ENCODE measurements at places on chromosomes 5 and 9.
A peak's percentile ranks its signal among the peaks of the same experiment; 100 is the strongest.

- no peak for DNase-seq
These were observed 16.3 kb downstream of the KLF9 start for GRCh38 chr9:70398145-70398556.

DNA sequence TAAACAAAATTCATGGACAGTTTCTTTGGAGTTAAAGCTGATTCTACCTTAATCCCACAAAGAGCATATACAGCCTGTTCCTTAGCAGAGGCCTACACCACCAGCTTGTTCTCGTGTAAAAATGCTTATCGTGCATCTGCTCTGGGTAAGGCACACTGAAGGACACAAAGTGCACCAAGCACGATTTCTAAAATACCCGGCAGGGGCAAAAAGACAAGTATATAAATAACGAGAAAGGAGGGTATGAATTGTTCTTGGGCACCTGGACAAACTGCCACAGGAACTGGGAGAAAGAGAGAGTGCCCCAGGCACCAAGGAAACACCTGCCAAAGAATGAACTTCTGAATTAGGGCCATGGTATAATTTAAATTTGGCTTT lies 25.3 kb downstream of the NSUN2 start:
- no peak for DNase-seq

- no peak for DNase-seq
These were observed 6.8 kb upstream of the TOR2A start for GRCh38 chr9:127741831-127742434.

DNA sequence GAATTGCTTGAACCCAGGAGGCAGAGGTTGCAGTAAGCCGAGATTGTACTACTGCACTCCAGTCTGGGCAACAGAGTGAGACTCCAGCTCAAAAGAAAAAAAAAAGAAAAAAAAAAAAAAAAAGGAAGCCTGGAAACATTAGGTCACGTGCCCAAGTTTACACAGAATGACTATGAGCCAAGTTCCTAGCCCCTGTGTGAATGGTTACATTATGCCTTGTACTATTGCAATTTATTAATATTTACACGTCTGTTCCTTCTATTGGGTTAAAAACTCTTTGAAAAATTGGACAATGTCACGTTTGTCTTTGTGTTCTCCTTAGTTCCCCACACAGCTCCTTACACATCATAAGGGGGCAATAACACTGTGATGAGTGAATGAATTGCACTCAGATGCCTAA lies 33.5 kb upstream of the SLC28A3 start:
- DNase-seq = no peak

DNA sequence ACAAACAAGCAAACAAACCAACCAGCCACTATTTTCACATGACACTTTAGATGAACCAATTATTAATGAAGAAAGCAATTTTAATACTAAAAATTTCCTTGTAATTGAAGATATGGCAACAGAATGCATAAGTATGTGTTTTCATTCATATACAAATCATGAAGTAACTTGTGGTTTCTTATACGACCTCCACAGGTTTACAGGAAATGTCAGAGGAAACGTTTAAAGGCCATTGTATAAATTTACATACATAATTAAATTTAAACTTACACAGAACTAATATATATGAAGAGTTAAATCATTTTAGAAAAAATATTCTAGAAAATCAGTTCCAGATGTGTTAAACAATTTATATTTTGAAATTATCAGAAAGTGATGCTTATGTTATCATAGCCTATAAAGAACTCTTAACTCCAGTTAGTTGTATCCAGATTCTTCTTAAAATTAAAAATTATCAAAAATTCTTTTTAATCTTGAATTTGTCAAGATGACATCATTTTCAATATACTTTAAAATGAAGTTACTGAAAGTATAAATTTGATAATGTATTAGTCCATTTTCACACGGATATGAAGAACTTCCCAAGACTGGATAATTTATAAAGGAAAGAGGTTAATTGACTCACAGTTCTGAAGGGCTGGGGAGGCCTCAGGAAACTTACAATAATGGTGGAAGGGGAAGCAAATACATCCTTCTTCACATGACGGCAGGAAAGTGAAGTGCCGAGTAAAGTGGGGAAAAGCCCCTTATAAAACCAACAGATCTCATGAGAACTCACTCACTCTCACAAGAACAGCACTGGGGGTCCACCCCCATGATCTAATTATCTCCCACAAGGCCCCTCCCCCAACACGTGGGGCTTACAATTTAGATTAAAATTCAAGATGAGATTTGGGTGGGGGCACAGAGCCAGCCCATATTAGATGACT lies 192.0 kb downstream of the PIK3R1 start:
- DNase-seq = no peak

GRCh38 chr9:89010526-89011111 lies 19.4 kb downstream of the S1PR3 start:
- no peak for DNase-seq

DNA sequence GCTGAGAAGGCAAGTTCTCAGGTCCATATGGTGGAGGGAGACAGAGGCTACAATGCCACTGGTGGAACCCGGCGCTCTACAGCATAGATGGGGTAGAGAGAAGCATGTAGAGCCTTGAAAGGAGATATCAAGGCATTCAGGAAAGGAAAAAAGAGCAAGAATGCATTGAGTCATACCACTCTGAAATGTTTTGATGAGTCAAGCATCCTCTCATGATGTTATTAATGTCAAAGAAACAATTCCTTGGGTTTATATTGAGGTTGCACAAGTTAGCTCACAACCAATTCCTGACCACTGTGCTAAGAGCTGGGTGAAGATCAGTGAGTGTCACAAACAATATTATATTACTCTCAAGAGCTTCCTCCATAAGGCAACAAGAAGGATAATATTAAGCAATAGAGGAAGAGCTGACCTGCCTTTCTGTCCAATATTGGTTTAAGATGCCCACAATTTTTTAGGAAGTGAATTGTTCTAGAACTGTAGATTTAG lies 178.0 kb downstream of the RFK start:
- DNase-seq = no peak

DNA sequence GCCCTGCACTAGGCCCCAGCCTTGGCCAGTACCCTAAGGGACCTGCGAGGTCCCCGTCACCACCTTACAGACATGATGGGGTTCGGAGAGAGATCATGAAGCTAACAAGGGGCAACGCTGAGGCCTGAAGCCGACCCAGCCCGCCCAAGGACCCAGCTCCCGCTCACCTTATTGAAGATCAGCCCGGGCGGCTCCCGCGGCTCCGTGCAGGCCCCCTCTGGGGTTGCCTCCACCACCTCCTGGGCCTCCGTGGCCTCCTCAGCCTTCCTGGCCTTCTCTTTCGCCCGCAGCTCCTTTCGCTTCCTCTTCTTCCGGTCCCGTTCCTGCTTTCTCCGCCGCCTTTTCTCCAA lies 3.6 kb downstream of the SURF6 start:
- DNase-seq = no peak

DNA sequence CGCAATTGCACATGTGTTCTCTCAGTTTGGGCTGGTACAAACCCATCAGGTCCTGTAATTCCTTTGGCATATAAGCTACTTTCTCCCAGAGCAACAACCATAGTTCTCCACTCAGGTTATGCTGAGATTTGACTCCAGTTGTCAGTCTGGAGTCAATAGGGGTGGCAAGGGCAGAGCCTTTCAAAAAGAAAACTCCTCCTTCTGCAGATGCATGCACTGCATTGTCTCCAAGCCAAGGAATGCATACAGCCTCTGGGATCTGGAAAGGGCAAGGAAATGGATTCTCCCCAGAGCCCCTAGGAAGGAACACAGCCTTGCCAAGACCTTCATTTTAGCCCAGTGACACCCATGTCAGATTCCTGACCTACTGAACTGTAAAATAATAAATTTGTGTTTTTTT lies 31.0 kb upstream of the GZMA start:
- no peak for DNase-seq

DNA sequence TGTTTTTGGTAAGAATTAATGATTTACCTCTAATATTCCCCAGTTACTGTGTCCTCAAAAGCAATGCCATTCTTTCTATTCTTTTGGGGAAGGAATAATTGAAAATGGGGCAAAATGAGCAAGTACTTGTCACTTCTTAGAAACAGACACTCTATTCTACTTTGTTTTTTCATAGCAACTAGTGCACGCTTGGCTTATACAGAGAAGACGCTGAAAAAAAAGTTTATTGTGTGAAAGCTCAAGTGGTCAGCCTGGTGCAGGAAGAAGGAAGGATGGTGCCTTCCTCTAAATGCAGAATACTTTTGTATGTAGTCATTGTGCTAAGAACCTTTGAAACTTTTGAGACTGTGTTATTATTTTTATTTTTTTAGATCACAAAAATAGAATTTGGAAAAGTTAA lies 29.6 kb downstream of the ANKDD1B start:
- DNase-seq = no peak

GRCh38 chr5:170623576-170624181 lies 119.9 kb downstream of the KCNIP1 start:
- peak; percentile 29 for DNase-seq

DNA sequence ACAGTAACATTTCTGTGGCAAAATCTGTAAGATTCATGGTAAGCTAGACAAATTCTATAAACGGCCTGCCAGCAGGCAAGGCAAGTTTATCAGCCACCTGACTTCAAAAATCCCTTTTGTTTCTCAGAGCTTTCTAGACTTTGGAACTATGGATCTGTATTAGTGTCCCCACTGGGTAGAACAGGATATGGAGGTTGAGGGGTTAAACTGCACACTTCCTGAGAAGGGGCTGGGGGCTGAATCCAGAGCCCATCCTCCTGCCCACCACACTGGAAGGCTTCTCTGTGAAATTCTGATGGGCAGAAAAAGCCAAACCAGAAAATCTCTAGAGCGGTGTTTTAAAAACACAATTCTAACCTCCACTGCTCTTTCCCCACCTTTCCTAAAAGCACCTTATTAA lies 128.7 kb downstream of the ENTREP1 start:
- DNase-seq = no peak

DNA sequence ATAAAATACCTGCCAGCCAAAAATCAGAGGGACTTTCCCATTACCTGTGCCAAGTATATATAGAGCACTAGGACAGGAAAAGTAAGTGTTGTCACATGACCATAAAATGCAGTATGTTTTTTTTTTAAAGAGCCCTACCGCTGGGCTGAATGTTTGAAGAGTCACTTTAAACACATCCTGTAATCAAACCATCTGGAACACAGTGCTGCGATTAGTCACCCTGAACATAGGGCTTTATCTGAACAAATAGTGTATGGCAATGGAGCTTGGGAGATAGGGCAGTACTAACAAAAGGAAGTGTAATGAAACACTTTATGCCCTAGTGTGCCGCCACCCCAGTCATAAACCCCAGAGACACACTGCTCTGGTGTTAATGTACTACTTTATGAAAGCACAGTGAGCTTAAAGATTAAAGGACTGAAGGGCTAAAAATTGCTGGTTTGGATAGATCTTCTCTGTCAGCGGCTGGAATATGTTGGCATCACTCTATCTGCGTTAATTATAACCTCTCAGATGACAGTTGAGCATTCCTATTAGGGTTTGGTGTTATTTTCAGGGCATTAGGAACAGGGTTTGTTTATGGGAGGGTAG lies 90.4 kb downstream of the ZNF608 start:
- no peak for DNase-seq

- no peak for DNase-seq
These were observed 150.0 kb downstream of the NSG2 start for GRCh38 chr5:174195517-174195916.

GRCh38 chr5:134447815-134448520 lies 36.3 kb upstream of the CDKN2AIPNL start:
- DNase-seq = no peak

GRCh38 chr9:90830977-90831376 lies 29.4 kb downstream of the SYK start:
- DNase-seq = no peak

GRCh38 chr5:68994645-68995044 lies 99.2 kb upstream of the SLC30A5 start:
- no peak for DNase-seq

- DNase-seq = no peak
These were observed 327.2 kb downstream of the BNC2 start for GRCh38 chr9:16543225-16543624.

GRCh38 chr9:26779062-26779461 lies 113.5 kb downstream of the CAAP1 start:
- DNase-seq = no peak

DNA sequence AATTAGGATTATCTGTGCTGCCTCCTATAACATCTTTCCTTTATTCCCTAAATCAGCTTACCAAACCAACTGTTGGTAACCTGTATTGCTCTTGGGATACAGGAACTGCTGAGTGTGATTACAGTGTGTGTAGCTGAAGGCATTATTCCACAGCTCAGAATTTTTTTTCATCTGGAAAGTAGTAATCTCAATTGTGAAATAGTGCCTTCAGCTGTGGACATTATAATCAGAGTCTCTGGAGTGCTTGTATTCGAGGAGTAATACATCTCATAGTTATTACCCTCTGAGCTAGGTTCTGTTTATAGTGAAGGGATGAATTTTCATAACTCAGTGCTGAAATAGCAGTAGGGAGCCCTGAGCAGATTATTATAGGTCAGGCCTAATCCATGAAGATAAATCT lies 199.5 kb downstream of the MAST4 start:
- DNase-seq = no peak

DNA sequence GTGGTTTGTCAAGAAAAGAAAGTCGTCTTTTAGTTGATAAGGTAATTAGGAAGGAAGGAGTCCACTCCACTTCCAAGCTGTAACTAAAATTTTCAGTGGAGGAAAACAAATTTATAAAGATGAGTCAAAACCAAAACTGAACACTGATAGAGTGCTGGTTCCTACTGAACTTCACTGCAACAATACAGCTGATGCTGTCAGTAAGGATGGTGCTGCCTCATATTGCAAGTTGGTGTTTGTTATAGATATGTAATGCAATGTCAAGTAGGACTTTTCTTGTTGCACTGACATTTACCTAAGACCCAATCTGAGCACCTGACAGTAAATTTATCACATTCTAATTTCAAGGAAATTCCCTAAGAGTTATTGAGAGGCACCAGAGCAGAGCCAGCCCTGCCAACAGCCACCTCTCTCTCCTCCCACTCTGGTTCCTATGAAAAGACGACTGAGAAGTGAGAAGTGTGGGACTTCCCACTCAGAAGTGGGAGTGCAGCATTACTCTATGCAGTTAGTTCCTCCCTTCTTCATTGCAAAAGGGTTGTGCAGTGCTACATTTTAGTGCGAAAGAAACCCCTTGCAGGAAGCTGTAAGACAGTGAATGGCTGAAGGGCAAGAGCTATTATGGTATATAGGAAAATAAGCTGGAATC lies 350.8 kb downstream of the NFIB start:
- no peak for DNase-seq

GRCh38 chr9:112831281-112831851 lies 59.3 kb downstream of the SLC46A2 start:
- no peak for DNase-seq

- no peak for DNase-seq
These were observed 110.2 kb upstream of the DAPK1 start for GRCh38 chr9:87387351-87388011.
